Left lung (tissue), 14 donors: ENCODE measurements at places on chromosomes 5 and 9. TPM values are rescaled to one million over a fixed set of nuclear protein-coding genes. Genes with fewer than 3 reads are reported as not detected.
A peak's percentile ranks its signal among the peaks of the same experiment; 100 is the strongest.

Gene NOL6
- polyA plus RNA-seq: 23.6 TPM

Gene CATSPER3
- polyA plus RNA-seq: 1.4 TPM

GRCh38 chr9:5698004-5698403, 69.1 kb downstream of the RIC1 start:
- no peak for DNase-seq
- H3K36me3 ChIP-seq: no peaks in the 10 kb centered on the region

GRCh38 chr9:135905380-135906258, 1.7 kb downstream of the CAMSAP1 start:
- H3K27me3 ChIP-seq: no peaks in the 10 kb centered on the region
- peaks cover 17% of the 10 kb centered on the region for H3K4me1 ChIP-seq
- no peak for DNase-seq
- H3K27ac ChIP-seq: peak overlapping the region; percentile 39

GRCh38 chr5:31641059-31641458, 2.1 kb downstream of the PDZD2 start:
- DNase-seq: no peak
- H3K4me1 ChIP-seq: peaks cover 15% of the 10 kb centered on the region
- no peak overlapping the region for H3K27ac ChIP-seq
- no peak overlapping the region for H3K4me3 ChIP-seq
- no peaks in the 10 kb centered on the region for H3K36me3 ChIP-seq

GRCh38 chr5:118249386-118249785, 739.0 kb downstream of the DTWD2 start:
- no peaks in the 10 kb centered on the region for H3K4me1 ChIP-seq
- H3K36me3 ChIP-seq: no peaks in the 10 kb centered on the region
- no peaks in the 10 kb centered on the region for H3K27me3 ChIP-seq

DNA sequence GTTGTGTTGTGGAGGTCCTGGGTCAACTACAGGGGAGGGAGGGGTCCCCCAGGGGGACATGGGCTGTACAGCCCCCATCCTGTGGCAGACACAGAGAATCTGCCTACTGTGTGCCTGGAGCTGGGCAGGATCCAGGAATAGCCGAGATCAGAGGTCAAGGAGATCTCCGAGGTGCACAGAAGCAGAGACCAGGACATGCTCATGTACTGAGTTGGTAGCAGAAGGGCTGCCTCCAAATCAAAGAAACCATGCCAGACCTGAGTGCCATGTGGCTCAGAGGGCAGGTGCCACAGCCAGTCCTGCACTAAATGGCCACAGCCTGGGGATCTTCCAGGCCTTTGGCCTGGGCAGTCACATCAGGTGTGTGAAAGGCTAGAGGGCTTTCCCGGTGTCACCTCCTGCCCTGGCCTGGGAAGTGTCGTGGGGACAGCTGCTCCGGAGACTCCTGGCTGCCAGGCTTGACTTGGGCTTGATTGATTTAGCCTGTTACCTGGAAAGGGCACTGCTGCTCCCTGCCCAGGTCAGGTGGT, 27.8 kb downstream of the GSN start:
- peak overlapping the region; percentile 75 for H3K27ac ChIP-seq
- no peaks in the 10 kb centered on the region for H3K36me3 ChIP-seq
- no peak for DNase-seq
- peaks cover 81% of the 10 kb centered on the region for H3K4me1 ChIP-seq
- H3K4me3 ChIP-seq: no peak overlapping the region

DNA sequence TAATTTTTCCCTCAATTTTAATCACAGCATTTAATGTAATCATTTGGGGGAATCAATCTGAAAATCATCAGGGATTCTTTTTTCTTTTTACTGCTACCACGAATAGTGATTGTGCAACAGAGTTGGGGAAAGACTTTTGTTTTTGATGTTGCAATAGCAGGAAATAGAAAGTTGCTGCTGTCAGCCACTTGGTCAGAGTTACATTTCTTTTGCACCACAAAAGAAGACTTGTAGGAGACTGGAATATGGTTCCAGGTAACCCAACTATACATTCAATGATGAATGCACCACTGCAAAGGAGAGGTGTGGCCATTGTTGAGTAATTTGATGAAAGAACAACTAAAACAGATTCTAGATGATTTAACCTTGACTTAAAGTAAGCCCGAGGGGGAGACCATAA, 46.3 kb upstream of the PALM2AKAP2 start:
- DNase-seq: peak; percentile 61
- no peaks in the 10 kb centered on the region for H3K4me1 ChIP-seq
- no peak overlapping the region for H3K27ac ChIP-seq
- H3K4me3 ChIP-seq: no peak overlapping the region

- no peaks in the 10 kb centered on the region for H3K4me1 ChIP-seq
- no peaks in the 10 kb centered on the region for H3K36me3 ChIP-seq
- H3K27ac ChIP-seq: no peak overlapping the region
- no peak overlapping the region for H3K4me3 ChIP-seq
- DNase-seq: no peak
- H3K27me3 ChIP-seq: no peaks in the 10 kb centered on the region
Measured at GRCh38 chr9:105911104-105911911, 217.0 kb downstream of the TMEM38B start.

GRCh38 chr9:127083138-127083980, 39.1 kb downstream of the ANGPTL2 start:
- H3K36me3 ChIP-seq: no peaks in the 10 kb centered on the region
- no peak overlapping the region for H3K4me3 ChIP-seq
- H3K27ac ChIP-seq: no peak overlapping the region
- no peaks in the 10 kb centered on the region for H3K4me1 ChIP-seq
- no peaks in the 10 kb centered on the region for H3K27me3 ChIP-seq
